Activated CD8-positive, alpha-beta memory T cell treated with anti-CD3 and anti-CD28 coated beads, Interleukin-2, amount 50 U/mL, for 4 hours (primary cell): ENCODE measurements at places on chromosomes 3 and 15.
A peak's percentile ranks its signal among the peaks of the same experiment; 100 is the strongest.

GRCh38 chr3:61663356-61664104, 102.2 kb downstream of the PTPRG start:
- no peak for DNase-seq

- DNase-seq: no peak
These were observed 487.2 kb upstream of the ATP11B start for GRCh38 chr3:182305881-182306665.

- no peak for DNase-seq
These were observed 2.5 kb downstream of the RORA start for GRCh38 chr15:61226361-61227256.

DNA sequence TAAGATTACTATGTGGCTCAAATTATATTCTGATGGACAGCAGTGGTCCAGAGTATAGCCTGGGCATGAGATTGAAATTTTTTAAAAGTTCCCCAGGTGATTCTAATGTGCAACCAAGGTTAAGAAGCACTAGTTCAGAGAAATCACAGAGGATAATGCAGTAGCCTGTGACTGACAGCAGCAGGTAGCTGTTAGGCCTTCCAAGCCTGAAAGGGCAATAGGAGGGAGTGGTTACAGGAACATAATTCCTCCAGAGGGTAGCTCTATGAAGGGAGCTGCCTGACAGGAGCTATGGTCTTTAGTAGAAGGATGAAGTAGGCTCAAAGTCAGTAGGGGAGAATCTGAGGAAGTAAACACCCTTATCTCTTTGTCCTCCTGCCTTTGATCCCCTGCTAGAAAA, 342.9 kb upstream of the PPP2R3A start:
- no peak for DNase-seq

- no peak for DNase-seq
These were observed 152.3 kb upstream of the SNTN start for GRCh38 chr3:63500196-63500595.

DNA sequence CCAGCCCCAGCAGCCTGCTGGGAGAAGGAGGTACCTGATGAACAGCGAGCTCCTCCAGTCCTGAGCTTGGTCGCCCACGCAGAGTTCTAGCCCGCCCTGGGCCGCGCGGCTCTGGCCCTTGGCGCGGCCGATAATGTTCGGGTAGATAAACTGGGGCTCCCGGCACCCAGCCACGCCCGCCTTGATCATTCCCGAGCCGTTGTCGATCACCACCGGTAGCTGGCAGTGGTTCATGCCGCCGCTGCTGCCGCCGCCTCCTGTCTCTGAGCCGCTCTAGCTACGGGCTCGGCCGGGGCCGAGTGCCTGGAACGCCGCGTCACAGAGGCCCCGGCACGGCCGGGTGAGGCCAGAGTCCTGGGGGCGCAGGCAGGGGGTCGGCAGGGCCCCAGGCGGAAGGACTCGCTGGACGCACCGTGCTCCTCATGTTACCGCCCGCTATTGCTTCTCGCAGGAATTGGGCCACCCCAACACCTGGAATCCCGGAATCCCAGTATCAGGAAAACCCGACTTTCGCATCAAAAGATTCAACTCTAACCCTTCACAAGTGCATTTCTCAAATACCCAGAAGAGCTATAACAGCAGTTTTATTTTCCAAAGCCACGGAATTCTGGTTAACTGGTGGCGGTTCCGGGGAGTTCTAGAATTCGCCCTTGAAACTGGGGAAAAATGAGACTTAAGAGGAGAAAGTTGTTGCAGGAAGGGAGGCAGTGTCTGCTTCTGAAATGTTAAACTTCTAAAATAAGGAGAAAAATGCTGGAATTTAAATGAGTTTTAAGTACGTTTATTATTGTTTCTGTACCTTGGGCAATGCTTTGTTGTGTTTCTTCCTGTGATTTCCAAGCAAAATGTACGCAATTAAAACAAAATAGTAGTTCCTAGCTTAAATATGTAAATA, at the start of gene ACTRT3:
Gene ACTRT3, minus strand, starts transcription at position 275 of the 895 bp plus-strand sequence. Its CDS starts 41 bp downstream, at position 234.
- DNase-seq: peak; percentile 66

DNA sequence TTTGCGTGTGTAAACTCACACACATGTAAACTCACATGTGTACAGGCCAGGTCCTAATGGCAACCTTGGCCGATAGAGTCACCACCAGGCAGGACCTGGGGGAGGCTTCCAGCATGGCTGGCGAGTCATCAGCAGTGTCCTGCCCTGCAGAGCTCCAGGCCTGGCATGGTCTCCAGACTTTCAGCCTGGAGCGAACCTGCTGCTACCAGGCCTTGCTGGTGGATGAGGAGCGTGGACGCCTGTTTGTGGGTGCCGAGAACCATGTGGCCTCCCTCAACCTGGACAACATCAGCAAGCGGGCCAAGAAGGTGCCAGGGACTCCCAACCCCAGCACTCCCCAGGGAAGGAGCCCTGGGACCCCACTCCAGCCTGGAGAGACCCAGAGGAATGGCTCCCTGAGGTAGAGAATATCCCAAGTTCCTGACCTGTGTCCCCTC, 1.0 kb downstream of the SEMA3B start:
- DNase-seq: no peak

DNA sequence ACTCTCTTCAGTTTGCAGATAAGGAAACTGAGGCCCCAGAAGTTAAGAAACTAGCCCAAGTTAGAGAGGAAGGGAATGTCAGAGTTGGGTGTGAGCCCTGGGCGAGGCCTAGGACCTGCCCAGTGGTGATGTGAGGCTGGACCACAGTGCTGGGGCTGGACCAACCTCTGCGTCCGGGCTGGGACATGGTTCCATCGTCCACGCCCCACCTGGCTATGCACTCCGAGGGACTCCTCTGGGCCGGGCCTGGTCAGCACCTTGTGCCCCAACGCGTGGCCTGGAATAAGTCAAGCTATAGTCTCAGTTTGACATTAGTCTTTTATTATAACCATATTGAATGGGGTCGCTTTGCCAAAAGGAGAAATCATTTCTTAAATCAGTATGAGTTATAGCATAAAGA, 272.1 kb downstream of the PLCL2 start:
- no peak for DNase-seq

DNA sequence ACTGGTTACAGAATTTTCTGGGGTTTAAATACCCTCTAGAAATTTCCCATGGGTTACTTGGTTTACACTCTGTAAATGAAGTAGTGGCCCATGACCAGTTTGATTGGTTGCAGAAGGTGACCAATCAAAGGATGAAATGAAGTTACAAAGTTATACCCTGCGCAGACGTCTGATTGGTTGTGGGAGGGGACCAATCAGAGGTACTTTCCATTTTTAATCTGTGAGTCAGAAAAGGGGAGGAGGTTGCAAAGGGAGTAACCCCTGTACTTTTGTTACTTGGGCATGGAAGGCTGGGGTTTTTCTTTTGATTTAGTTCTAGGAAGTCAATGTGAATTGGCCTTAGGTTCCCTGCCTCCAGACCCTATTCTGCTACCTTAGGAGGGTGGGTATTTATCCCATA, 18.7 kb upstream of the APH1B start:
- no peak for DNase-seq
